ENCODE measurements at places on chromosomes 3 and 15.
A peak's percentile ranks its signal among the peaks of the same experiment; 100 is the strongest.

DNA sequence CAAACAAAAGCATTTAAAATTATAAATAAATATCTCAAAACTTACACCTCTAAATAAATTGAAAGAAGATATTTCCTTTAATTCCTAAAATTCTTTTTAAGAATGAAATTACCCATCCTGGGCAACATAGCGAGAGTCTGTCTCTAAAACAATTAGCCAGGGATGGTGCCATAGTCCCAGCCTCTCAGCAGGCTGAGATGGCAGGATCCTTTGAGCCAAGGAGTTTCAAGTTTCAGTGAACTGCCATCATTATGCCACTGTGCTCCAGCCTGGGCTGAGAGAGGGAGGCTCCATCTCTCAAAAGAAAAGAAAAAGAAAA lies 25.4 kb downstream of the AADAC start:
- DNase-seq, result no peak

GRCh38 chr3:7397097-7397496 lies 536.2 kb downstream of the GRM7 start:
- DNase-seq, result no peak

DNA sequence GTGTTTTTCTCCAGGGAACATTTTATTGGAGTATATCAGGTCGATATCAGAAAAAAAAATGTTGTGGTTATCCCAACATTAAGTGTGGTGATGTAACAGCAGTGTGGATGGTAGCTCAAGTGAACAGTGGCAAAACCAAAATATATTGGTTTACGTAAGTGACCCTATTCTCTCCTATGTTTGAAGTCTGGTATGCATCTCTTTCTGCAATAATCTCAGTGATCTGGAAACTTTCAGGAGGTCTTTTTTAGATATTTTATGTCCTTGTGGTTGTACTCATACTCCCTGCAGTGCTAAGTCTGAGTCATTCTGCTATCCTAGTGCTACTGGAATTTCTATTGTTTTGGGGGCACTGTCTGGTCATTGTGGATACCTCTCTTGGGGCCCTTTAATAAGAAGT lies 137.9 kb downstream of the SNRPN start:
- peak; percentile 0 for DNase-seq

GRCh38 chr15:69451951-69452691 lies 497 bp upstream of the RPLP1 start:
- no peak for DNase-seq

DNA sequence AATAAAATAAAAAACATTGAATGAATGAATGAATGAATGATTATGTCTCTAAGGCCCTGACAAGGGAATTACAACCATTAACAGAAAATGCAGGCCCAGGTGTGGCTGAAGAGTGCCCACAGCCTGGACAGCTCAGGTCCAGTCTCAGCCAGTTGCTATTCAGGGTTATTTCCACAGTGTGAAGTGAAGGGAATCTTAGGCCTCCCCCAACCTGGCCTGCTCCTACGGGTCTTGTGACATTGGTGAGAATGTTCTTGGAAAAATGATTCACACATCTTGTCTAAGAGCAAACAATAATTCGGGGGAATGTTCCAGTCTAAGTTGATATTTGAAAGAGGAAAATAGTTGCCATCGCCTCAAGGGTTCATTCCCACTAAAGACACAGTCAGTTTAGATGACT lies 37.0 kb downstream of the MINDY4B start:
- no peak for DNase-seq

DNA sequence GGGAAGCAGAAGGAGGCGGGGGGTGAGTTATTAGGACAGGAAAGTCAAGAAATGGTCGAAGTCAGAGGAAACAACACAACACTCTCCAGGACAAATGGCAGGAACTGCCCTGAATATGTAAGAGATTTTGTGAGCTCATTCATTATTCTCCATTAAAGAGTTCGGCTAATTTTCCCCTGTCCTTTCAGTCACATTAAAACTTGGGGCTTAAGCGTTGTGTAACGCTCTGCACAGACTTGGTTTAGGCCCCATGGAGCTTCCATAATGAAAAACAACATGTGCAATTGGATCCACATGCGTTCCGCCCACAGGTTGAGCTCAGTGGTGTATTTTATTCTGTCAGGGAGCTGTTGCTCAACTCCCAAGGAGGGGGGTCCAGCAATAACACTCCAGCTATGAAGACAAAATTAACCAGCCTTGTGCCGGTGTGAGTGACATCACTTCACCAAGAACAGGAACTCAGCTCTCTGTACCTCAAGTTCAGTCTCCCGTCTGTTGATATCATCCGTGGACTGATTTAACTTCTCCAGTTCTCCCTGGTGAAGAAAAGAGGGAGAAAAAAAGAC lies 2.3 kb downstream of the SH3BP5 start:
- DNase-seq, result peak; percentile 91

- DNase-seq, result no peak
Measured at GRCh38 chr15:66178531-66178910, 75.0 kb downstream of the MEGF11 start.

GRCh38 chr3:188082450-188082849 lies 71.5 kb upstream of the LPP start:
- no peak for DNase-seq

DNA sequence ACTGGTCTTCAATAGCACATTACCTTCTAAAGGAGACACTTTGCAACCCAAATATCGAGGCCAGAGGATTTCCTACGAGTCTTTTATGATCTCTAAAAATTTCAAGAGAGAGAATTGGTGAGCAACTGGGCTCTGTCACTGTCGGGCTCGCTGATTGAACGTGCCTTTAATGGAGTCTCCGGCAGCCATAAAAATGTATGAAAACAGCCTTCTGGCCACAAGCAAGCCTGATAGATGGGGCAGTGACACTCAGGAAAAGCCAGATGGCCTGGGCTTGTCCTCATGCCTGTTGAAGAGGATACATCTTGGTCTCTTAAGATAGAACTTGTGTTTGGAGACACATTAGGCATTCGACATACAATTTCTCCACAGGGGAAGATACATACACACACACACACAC lies 419.5 kb upstream of the PROK2 start:
- no peak for DNase-seq

DNA sequence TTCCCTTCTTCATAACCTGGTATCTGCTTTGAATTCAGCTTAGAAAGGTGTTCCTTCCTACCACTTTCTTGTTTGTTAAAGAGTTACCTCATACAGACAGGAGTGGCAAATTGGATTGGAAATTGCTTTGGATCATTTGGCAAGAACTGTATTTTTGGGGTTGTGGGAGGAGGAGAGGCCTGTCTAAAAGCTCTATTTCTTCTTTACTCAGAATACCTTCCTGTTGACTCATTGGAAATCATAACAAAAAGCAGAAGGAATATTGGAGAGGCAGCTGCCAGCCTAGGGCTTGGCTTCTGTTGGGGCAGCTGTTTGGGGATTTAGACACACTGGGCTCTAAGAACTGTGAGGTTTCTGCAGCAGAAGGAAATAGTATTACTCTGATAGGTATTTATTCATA lies 14.2 kb downstream of the IQGAP1 start:
- peak; percentile 75 for DNase-seq

DNA sequence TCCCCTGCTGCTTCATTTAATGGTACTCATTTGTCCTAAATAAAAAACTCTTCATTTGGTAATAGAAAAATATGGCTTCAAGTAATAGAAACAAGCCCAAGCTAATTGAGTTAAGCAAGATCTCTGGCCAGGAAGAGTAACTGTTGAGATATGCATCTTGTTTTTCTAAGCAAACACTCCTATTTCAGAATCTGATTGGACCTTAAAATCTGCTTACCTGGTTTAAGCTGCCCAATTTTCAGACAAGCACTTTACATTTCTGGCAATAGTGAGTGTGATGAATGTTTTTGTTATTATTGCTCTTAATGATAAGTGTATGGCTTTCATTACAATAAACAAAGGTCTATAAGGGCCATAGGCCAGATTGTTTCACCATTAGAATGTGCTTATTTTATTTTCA lies 86.2 kb downstream of the CMSS1 start:
- DNase-seq, result no peak

DNA sequence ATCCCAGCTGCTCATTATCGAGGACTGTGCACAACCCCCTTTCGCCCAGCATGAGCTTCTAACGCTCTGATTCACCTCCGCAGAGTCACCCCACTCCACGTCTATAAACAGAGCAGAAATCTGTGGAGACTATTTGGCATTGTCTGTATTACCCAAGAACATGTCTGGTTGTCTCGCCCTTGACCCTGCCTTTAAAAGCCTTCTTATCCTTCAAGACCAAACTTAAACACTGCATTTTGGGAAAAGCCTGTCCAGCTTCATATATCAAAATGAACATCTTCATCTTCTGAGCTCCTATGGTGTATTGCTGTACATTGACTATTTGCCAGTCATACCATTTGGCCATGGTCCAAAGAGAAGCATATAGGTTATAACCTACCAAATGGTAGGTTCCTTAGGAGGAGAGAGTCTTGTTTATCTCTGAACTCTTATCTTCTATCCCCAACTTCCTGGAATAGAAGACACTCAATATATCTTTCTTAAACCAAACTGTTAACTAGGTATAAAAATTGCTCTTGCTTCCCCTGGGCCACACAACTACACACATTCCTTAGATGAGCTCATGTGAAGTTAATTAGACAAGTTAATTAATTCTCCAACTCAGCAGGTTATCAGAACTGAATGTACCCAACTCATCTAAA lies 90.1 kb downstream of the FBN1 start:
- DNase-seq, result no peak

DNA sequence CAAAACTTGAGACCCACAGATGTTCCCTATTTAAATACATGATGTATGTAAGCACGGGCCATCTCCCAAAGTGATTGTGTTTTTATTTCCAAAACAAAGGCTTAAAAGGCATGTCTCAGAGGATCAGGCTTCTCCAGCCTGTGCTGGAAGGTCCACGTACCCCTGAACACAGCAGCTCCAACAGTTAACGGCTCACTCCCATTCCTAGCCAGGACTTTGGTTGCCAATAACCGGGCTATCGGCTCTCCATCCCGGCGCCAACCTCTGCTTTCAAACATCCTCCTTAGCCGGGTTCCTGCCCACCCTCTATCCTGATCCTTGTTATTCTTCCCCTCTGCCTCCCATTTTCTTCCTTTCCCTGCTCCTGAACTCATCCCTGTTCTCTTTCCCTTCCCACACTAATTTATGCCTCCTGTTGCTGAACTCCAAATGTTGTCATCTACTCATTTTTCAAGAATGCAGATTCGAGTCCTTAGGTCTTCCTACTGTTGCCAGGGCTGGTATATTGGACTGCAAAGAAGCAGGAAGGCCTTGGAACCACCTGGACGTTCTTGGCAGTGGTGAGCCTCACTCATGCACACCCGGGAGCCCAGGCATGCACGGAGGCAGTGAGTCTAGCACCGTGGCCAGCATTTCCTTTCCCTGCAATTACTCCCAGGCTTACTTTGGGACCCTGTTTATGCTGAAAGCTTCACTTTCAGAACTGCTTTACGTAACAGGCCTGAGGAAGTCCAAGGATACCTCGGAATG lies 128.4 kb upstream of the RAD18 start:
- DNase-seq, result no peak

DNA sequence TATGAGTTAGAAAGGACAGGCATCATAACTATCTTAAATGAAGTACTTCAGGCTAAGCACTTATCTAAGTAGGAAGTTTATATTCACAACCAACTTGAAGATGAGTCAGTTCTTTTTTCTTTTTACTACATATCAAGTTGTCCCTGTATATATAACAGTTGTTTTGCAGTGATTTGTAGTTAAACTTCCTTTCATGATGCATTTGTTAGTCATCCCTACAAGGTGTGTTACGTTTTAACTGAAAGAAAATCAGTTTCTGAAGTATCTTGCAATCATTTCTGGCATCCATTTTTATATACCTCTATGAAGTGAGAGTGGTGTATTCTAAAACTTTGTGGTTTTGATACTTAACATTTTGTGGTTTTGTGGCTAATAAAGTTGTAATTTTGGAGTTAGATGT lies 46.1 kb downstream of the ZFAND6 start:
- DNase-seq, result peak; percentile 39

- DNase-seq, result no peak
Measured at GRCh38 chr3:66236281-66236680, 15.5 kb downstream of the SLC25A26 start.

DNA sequence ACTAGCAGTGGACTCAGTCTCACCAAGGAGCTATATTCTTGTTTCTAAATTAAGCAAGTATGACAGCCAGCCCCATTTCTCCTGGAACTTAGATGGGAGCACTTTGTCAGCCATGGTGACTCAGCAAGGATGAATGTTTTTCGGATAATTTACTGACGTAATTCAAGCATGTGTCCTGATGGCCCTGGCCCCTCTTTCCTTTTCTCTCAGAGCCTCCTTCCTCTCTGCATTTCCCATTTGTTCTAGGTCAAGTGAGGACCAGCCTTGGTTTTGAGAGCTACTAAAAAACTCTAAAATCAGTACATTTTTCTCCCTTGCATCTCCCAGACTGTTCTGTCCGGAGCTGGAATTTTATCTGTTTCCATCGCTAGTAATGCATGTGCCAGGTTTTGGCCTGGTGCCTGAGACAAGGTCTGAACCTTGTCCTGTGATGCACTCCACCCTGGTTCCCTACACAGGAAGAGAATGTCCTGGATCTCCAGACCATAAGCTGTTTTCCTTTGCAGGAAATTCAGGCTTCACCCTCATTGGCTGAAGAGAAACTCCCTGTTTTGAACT lies 256.6 kb upstream of the ROPN1 start:
- peak; percentile 57 for DNase-seq

GRCh38 chr3:50625231-50626182 lies 8.6 kb downstream of the MAPKAPK3 start:
- DNase-seq, result no peak

GRCh38 chr3:130894130-130894985 lies 474 bp downstream of the ATP2C1 start:
- DNase-seq, result no peak

GRCh38 chr3:44762170-44762677 lies 630 bp downstream of the KIF15 start:
- no peak for DNase-seq

DNA sequence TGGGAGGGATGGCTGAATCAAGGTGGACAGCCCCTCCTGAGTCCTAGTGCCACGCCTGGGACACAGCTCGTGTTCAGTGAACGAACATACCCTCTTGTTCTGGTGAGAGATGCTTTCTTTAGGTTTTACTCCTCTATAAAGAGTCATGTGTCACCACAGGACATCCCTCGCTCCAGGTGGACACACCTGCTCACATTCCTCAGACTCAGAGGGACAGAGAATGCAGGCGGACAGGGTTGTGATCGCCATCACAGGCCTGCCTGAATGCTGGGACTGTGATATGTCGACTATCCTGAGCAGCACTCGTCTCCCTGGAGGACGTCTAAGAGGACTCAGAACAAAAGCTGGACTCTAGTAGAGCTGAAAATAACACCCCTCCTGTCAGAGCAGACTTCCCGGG lies 96.4 kb upstream of the SNRPA1 start:
- no peak for DNase-seq

GRCh38 chr3:53192608-53193007 lies 31.6 kb downstream of the PRKCD start:
- DNase-seq, result no peak

- no peak for DNase-seq
Measured at GRCh38 chr3:80040067-80040466, 272.3 kb upstream of the ROBO1 start.

DNA sequence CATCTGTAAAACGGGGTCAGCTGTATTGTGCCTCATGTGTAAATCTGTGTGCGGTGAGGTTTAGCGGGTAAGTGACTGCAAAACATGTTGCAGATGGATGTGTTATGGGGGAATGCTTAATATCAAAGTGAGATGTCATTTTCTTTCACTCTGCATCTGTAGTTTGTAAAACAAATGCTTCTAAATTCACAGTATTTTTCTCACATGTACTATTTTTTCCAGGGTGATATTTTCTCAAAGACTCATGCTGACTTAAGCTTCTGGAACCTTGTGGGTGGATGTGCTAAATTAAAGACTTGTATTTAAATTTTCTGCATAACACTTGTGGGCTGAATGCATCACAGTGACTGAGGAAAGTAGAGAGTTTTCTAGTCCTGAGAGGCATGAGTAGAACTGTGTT lies 115.2 kb upstream of the TP63 start:
- no peak for DNase-seq

- peak; percentile 44 for DNase-seq
Measured at GRCh38 chr3:189981668-189982067, 139.0 kb downstream of the P3H2 start.

All from fibroblast of skin of left quadriceps (primary cell).